ENCODE measurements at places on chromosomes 12 and 14.

GRCh38 chr12:83161456-83161855 is 474.8 kb downstream of the TMTC2 start:
- DNase-seq: no peak

DNA sequence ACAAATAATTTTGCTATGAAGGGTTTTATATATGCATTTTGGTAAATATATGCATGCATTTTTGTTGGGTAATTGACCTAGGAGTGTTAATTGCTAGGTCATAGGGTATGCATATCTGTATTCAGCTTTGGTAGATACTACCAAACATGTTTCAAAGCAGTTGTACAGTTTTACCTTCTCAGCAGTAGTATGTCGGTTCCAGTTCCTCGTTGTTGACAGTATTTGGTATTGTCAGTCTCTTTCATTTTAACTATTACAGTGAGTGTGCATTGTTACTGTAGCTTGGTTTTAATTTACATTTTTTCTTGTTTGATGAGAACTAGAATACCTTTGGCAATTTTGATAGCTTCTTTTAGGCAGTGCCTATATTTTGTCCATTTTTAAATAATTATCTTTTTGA is 98.9 kb downstream of the ARID2 start:
- DNase-seq: no peak

DNA sequence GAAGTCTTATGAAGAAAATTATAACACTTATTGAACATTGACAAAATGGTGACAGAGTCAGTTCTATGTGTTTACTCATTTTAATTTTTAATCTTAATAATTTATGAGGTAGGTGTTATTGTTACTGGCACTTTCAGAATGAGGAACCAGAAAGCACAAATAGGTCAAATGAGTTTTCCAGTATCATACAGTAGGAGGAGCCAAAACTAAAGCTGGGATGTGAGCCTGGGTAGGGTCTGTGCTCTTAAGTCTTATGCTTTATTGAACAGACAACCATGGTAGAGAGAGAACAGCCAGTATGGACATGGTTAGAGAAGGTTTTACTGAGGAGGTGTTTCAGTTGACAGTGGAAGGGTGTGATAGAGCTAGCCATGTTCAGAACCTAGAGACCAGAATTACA is 775.7 kb downstream of the TMTC2 start:
- DNase-seq: no peak

DNA sequence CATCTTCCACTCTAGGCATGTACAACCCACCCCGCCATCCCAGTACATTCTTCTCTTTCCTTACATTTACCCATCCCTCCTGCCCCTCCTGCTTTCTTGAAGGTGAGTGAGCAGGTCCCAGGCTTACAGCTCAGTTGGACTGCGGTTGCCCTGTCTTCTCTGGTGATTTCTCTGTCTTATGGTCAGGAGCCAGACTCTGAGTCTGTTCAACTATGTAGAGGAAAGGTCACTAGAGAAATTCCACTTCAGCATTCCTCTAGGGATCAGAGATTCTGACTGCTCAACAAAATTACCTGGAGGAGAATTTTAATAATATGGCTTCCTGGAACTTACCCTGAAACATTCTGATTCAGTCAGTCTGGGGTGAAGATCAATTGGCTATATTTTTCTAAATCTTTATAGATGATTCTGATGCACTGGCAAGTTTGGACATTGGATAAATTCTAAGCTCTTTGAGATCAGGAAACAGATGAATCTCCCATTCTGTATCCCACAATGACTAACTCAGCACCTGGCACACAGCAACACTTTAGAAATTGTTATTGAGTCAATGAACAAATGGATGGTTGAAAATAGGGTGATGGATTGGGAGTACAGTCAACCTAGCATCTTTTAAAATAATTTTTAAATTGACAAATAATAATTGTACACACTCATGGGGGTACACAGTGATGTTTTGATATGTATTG is 128.6 kb upstream of the HIF1A start:
- no peak for DNase-seq

- no peak for DNase-seq
These were observed 58.4 kb downstream of the SLC25A21 start for GRCh38 chr14:37114002-37114401.

DNA sequence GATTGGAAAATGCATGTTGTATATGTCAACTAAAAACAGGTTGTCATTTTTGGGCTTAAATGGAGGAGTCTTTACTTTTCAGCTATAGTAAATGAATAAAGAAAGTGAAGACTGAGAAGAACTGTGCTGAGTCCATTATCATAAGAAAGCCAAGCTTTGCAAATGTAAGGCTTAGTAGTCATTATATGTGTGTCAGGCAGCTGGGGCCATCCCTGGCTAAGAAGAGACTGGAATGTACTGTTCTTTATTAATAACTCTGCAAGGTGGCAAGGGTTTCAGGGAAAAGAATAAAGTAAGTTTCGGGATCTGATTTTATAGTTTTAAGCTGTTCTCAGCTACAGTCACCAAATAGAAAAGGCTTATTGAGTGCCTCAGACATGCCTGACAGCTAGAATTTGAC is 48.7 kb downstream of the SRGAP1 start:
- no peak for DNase-seq

- DNase-seq: no peak
These were observed 55.3 kb downstream of the CLMN start for GRCh38 chr14:95264271-95264973.

DNA sequence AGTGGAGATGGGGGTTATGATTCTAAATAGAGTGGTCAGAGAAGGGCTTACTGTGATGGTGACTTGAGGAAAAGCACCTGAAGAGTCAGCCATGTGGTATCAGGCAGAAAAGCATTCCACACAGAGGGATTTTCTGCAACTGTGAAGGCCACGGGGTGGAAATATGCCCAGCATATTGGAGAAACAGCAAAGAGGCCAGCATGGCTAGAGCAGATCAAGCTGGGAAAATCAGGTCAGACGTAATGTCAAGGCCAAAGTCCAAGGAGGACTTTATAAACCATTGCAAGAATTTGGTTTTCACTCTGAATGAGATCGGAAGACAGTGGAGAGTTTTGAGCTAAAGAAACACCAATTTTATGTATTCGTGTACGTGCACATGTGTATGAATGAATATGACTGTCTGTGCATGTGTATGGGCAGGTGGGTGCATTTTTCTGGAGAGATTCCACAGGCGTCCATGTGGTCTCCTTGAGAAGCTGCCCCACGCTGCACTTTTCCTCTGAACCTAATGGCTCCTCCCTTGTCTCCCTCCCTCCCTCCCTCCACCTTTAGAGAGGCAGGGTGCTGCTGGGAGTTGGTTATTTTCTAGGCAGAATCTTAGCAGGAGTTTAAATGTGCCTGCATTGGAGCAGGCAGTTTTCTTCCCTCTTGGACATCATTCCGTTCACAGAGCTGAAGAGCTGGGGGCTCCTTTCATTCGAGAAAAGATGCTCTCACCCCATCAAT is 97.4 kb upstream of the PPP4R3A start:
- DNase-seq: no peak

- DNase-seq: no peak
These were observed 16.7 kb downstream of the CHST11 start for GRCh38 chr12:104473374-104473983.

DNA sequence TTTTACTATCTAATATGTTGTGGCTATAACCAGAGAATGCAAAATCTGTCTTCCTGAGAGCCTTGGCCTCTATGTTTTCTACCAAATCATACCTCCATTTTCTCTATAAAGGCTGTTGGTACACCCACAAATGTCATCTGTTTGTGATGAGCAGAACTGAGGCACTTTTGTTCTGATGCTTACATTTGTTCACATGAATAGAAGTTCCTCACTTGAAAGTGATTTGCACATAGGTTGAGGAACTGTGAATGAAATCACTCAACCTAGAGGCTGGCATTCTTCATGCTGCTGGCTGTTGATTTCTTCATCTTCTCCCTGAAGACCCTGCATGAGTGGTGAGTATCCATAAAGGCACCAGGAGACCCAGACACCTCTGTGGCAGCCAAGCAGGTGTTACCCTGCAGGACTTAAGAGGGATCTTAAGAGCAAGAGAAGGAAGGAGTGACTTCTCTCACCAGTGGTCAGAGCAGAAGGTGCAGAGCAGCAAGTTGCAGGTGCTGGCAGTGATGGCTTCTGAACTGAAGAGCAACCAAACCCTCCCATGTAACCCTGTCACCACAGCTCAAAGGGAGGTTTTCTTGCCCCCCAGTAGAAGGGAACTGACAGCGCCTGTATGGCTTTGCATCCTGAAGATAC is 110.3 kb downstream of the HMGA2 start:
- no peak for DNase-seq

- DNase-seq: no peak
These were observed 1.5 kb downstream of the PNMA1 start for GRCh38 chr14:73712540-73713180.

GRCh38 chr14:98345161-98345560 is 926.8 kb downstream of the BCL11B start:
- no peak for DNase-seq

GRCh38 chr12:99284161-99284560 is 363.4 kb upstream of the GARIN6 start:
- DNase-seq: no peak

- DNase-seq: no peak
These were observed 88.4 kb upstream of the PRKD1 start for GRCh38 chr14:30016002-30016401.

DNA sequence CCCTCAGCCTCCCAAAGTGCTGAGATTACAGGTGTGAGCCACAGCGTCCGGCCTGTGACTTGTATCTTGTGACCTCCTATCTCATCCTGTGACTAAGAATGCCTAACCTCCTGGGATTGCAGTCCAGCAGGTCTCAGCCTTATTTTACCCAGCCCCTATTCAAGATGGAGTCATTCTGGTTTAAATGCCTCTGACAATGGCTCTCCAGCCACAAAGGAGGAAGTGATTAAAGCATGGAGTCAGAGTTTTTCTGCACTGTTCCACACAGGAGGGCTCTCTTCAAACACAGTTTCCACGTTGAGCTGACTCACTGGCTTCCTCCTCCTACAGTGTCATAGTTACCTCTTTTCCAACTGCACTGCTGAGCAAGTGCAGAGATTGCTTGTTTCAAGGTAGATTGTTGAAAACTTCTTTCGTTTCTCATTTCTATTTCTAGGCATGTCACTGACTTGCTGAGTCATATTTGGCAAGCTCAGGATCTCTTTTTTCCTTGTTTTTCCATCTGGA is 383.8 kb downstream of the PCNX1 start:
- DNase-seq: no peak

GRCh38 chr12:113361574-113362370 is 3.4 kb downstream of the PLBD2 start:
- no peak for DNase-seq

- DNase-seq: no peak
These were observed 28.1 kb downstream of the CBX5 start for GRCh38 chr12:54251667-54252284.

- DNase-seq: no peak
These were observed 2.4 kb downstream of the ABCB9 start for GRCh38 chr12:122963941-122964265.

DNA sequence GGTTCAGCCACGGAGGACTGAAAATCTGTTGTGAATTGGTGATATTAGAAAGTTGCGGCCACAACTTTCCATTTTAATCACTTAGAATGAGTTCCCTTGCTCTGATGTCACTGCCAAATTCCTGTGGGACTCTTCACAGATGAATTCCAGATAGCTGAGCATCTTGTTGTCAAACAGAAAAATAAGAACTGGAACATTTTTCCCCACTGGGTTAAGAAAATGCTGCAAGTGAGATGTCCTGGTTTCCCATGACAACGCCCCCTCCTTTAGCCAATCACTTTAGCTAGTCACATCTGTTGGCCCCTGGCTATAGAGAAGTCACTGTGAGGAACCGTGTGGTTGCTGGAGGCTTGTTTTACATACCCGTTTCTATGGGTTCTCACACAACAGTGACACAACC is 135.9 kb downstream of the KTN1 start:
- DNase-seq: peak; percentile 57

DNA sequence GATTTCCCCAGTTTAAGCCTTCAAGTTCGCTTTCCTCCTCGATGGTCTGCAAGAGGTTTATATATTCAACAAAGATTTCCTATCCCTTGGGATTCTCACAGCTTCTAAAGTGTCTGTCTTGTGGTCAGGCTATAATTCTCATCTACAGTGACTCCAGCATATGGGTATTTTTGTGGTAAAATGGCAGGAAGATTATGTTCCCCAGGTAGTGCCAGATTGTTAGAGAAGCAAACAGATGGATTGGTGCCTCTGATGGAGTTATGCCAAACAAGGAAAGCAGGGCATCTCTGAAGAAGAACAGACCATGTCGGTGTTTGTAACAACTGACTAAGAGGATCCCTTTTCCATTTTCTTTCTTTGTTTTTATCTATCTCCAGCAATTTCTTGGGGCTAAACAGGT is 5.5 kb upstream of the CCDC175 start:
- DNase-seq: no peak

- DNase-seq: no peak
These were observed 81.3 kb downstream of the PPHLN1 start for GRCh38 chr12:42407306-42407705.

DNA sequence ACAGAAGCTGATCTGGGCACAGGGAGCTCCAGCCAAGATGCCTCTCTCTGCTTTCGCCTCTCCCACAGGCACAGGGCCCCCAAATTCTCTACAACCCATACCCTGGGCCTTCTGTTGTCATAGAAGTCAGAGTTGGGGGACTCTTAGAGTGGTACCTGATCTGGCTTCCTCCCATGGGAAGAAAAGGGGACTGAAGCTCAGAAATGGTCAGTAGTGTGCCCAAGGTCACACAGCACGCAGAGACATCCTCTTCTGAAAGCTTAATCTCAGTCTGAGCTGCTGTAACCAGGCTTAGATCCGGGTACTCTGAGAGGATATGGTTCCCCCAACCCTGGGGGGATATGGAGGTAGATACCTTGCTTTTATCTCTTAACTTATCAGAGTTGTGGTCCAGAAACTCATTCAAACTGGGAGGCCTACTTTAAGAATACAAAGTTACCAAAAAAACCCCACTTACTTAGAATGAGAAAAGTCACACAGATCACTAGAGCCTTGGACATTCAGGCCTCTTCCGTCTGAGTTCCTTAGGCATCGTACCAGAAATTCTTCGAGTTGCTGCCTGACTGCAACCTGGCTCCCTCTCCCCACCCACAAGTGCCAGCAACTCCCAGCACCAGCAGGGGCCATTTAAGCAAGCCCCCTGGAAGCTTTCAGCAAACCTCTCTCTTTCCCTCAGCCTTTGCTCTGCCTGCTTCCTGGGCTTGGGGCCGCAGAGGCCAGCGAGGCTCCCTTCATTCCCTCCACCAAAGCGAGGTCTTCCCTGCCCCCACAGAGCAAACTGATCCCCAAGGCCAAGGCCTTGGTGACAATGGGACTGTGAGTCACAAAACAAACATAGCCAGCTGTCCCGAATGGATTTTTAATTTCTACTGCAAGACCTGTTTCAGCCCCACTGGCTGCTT is 13.9 kb downstream of the KRT7 start:
- no peak for DNase-seq

GRCh38 chr14:52776816-52777215 is 14.6 kb downstream of the GNPNAT1 start:
- DNase-seq: no peak

Data from left hindlimb (tissue), 1 donor.